CD4-positive, alpha-beta T cell treated with Interleukin-2 at 100 ng/mL for 4 hours (primary cell): ENCODE measurements at places on chromosomes 6 and 20.

DNA sequence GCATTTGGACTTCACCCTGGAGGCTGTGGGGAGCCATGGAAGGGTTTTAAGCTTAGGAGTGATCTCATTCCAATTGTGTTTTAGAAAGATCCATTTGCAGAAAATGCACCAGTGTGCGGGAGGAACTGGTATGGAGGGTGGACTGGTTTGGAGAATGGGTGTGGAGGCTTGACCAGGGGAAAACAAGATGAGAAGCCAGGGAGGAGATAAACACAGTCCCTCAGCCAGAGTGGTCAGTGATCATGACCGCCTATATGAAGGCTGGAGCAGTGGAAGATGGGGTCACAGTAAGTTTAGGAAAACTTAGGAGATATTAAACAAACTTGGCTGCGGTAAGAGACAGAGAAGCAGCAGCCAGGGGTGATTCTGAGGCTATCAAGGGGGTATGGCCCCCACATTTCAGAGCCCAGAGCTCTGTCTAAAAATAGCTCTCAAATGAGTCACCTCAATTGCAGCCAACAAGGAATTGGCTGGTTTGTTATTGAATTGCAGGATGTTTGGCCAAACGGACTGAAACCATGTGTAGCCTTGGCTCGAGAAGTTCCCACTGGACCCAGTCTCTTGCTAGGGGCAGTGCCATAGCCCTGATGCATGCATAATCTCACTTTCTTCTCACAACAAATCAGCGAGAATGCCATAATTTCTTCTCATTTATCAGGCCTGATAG lies 159.9 kb upstream of the TOP1 start:
- no peak for DNase-seq

DNA sequence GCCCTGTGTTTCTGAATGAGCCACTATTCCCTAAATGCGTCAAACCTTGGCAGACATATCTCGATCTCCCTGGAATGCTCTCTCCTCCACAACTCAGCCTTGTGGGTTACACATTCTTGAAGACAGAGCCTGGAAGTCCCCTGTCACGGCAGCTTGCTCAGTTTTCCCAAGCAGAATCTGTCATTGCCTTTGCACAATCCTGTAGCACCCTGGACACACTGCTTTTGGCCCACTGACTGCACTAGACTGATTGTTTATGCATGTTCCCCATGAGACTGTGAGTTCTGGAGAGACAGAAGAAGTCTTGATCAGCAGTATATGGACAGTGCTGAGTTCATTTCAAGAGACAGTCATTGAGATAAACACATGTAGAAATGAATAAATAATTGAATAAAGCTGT lies 406.7 kb downstream of the CD83 start:
- no peak for DNase-seq

DNA sequence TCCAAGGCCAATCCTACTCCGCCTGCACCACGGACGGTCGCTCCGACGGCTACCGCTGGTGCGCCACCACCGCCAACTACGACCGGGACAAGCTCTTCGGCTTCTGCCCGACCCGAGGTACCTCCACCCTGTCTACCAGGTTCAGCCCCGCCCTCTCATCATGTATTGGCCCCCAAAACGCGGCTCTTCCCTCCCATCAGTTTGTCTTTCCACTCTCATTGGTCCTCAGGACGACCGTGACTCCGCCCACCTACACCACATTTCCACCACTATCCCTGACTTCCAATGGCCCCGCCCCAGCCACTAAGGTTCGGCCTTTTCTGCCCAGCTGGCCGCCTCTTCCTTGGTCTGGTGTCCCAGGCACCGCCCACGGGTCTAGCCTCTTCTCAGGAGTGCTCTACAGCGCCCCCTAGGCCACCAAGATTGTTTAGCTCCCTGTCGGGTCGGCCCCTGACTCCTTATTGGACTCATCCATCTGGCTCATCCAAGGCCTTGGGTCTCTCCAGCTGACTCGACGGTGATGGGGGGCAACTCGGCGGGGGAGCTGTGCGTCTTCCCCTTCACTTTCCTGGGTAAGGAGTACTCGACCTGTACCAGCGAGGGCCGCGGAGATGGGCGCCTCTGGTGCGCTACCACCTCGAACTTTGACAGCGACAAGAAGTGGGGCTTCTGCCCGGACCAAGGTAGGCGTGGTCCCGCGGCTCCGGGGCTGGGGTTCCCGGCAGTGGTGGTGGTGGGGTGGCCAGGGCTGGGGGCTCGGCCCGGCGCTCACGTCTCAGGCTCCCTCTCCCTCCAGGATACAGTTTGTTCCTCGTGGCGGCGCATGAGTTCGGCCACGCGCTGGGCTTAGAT lies 3.1 kb downstream of the MMP9 start:
- DNase-seq, result no peak

DNA sequence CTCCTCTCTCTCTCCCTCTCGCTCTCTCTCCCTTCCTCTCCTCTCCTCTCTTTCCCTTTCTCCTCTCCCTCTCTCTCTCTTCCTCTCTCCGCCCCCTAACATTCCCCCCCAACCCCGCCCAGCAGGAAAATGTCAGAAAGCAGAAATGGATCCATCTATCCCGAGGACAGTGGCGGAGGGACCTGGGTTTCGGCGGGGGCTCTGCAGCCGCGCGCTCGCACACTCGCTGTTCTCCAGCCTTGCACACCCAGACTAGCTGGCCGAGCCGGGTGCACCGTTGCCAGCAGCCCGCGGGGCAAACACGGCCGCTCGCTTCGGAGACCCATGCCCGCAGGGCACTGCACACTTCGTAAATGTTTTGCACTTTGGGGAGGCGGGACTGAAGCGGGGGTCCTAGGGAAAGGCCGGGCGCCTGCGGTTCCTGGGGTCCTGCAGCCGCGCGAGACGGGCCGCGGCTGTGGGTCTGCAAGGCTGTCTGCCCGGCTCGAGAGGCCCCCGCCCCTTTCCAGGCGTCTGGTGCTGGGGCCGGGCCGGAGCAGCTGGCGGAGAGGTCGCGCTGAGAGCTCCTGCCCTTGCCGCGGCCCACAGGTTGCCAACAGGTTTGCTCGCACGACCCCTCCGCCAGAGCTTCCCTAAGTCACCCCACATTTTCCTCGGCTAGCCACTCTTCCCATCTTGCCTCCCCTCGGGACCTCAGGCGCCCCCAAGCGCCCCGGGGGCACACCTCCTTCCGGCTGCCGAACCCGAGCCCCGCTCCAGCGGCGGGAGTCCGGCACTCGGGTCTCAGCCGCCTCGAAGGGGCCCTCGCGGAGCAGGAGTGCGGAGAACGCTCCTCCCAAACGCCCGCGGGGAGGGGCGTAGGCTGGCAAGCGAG lies 818 bp upstream of the MDGA1 start:
- peak; percentile 57 for DNase-seq

DNA sequence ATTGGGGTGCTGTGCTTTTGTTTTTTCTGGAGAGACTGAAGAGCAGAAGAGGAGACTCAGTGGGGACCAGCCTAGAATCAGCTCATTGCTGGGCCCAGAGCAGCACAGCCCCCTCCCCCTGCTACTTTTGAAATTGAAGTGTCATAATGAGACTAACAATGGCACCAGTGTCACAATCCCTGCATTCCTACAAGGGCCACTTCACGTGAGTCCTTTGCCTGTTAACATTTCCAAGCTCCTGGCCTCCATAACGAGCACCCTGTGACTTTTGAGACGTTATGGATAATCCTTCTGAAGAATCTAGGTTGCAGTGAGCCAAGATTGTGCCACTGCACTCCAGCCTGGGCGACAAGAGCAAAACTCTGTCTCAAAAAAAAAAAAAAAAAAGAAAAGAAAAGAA lies 41.7 kb downstream of the CNBD2 start:
- DNase-seq, result no peak

DNA sequence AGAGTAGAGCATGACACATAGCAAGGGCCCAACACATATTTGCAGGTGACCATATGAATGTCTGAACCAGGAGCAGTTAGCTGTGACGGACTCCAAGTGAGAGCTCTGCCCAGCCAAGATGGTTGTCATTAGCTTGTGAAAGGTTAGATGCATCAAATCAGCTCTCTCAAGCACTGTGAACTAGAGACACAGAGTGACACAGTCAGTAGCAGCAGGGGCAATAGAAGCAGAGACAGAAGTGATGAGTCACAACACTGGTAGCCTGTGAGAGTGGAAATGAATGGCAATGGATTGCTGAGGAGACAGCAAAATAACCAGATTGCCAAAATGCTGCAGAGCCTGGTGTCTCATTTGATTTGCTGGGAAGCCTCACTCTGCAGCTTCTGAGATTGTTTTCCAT lies 558.9 kb downstream of the PKHD1 start:
- no peak for DNase-seq

DNA sequence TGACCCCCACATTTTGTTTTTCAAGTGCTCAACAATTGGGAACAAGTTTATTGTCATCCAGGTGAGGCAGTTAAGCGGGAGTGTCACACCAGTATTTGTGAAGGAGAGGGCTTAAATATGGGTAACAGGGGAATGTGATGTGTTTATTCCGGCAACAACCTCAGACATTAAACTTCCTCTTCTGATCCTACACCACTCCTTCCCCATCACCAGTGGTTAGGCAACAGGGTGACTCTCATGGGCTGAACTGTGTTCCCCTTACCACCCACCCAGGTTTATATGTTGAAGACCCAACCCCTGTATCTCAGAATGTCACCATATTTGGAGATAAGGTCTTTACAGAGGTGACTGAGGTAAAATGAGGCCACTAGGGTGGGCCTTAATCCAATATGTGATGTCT lies 52.1 kb upstream of the RNF182 start:
- DNase-seq, result no peak

DNA sequence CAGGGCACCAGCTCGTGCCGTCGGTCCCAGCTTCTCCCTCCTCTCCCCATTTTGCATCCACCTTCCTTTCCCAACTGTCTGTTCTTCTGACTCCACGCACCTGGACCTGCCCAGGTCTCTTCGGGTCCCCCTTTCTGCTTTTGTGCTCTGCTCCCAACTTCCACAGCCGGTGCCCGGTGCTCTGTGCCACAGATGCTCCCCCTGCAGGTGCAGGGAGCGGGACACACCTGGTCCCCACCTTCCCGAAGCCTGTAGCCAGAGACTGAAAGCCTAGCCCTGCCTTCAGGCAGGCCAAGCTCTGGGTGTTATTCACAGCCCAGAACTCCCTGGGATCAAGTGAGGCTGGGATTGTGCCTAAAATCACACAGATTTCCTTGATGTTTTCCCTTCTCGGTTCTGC lies 24.6 kb upstream of the BMP7 start:
- no peak for DNase-seq

DNA sequence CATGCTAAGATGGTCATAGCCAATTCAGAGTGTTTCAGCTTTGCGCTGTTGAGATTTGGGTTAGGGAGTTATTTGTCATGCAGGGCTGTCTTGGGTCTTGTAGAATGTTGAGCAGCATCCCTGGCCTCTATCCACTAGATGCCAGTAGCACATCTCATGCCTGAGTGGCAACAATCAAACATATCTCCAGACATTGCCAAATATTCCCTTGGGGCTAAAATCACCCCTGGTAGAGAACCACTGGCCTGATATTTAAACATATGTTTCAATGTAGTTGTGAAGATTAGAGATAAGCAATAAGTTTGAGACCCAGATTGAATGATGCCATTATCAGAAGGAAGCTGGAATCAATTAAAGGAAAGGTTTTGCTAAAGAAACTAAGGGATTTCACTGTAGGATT lies 463.3 kb downstream of the DOK5 start:
- no peak for DNase-seq

GRCh38 chr6:15296735-15297134 lies 50.9 kb downstream of the JARID2 start:
- peak; percentile 22 for DNase-seq

GRCh38 chr20:35207950-35208611 lies 18.4 kb upstream of the MMP24 start:
- DNase-seq, result peak; percentile 84

DNA sequence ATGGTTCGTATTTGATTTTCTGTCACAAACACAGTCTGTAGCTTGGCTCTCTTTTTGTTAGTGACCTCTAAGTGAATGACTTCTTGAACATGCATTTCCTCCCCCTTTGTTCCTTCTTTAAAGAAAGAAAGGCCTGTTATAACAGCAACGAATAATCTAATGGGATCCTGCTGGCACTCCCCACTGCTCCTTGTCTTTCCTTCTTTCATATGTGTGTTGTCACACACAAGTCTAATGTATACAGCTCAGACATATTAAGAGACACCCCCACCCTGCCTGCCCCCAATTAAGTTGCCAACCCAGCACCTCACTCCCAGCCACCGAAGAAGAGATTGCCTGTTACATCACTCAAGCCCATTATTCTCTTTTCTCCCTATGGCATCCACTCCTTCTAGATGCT lies 4.9 kb upstream of the SAMD5 start:
- no peak for DNase-seq

DNA sequence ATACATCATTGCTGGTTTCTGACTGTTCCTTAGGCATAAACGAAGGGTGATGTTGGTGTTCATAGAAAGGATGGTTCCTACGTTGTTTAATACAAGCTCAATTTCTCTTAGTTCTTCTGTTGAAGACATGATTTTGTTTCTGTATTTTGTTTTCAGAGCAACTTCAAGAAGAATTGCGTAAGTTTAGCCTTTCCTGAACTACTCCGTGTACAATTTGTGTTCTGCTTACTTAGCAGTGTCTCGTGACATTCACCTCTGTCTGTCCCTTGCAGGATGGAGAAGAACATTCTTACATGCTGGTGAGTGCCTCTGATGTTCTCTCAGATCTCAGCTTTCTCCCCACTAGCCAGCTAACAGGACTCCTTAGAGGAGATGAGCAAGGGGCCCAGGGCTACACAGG lies 7.6 kb downstream of the BTN2A2 start:
- no peak for DNase-seq

DNA sequence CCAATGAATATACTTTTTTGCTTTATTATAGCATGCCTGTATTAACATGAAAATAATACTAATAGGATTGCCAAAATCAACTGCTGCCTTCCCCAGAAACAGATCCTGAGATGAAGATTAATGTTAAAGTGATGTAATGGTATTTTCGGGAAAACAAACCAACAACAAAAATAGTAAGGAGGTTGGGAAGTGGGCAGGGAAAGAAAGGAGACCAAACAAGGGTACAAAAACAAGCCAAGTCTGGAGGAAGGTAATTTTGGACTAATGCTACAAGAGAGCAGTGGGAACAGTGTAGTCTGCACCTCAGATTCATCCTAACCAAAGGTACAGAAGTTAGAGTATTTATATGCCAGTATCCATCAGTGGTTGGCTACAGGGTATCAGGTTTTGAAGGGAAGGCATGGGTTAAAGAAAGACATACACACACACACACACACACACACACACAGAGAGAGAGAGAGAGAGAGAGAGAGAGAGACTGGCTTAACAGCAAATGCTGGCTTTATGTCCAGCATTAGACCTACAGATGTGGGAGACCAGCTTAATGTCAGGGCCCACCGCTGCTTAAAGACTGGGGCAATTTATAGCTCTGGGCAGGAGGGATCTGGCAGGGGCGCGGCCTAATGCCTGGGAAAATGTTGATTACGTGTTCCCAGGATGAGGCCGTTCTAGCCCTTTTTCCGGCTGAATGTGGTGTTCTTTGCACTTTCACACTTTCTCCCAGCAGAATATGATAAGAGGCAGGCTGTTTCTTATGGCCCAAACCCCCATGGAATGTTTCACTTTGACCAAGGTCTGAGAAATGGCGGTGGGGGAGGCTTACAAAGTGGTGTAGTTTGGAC lies 3.8 kb upstream of the SLC17A1 start:
- no peak for DNase-seq

DNA sequence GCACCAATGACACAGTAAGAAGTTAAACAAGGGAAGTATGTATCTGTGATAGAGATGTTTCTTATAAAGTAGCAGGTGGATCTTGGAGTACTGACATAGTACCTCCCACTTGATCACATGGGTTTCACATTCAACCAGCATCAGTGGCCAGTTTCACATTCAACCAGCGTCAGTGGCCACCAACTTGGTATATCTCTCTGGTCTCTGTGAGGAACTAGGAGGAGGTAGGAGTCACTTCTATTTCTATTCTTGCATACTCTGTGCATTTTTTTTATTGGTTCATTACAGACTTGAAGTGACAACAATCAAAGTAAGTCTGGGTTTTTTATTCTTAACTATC lies 200.3 kb upstream of the SIM1 start:
- DNase-seq, result no peak
